ENCODE measurements at places on chromosomes 12 and 14. TPM values are rescaled to one million over a fixed set of nuclear protein-coding genes. Genes with fewer than 3 reads are reported as not detected.

TAS2R14 gene
- total RNA-seq, result 0.54 TPM

ZFYVE26 gene
- total RNA-seq, result 6.8 TPM

PPFIA2 gene
- total RNA-seq, result 6.5 TPM

WNT1 gene
- total RNA-seq, result not detected

PTPRO gene
- 0.18 TPM for total RNA-seq

FBXL14 gene
- total RNA-seq, result 13.3 TPM

NEDD8 gene
- 140 TPM for total RNA-seq

RHOJ gene
- total RNA-seq, result 4.2 TPM

ACVRL1 gene
- total RNA-seq, result 107 TPM

COX6A1 gene
- 440 TPM for total RNA-seq

NXPH4 gene
- 23.3 TPM for total RNA-seq

KCNA5 gene
- not detected for total RNA-seq

MFAP5 gene
- 22.7 TPM for total RNA-seq

IAPP gene
- total RNA-seq, result not detected

PRPH gene
- not detected for total RNA-seq

AKAP5 gene
- total RNA-seq, result 0.36 TPM

RIN3 gene
- 1.1 TPM for total RNA-seq

RTN1 gene
- total RNA-seq, result 0.18 TPM

CLEC4D gene
- total RNA-seq, result not detected

CARMIL3 gene
- not detected for total RNA-seq

TMEM229B gene
- total RNA-seq, result 3.6 TPM

TMTC3 gene
- 18.4 TPM for total RNA-seq

DCN gene
- 2,415 TPM for total RNA-seq

IL22 gene
- total RNA-seq, result not detected

KRT3 gene
- not detected for total RNA-seq

EML1 gene
- 17.5 TPM for total RNA-seq

KCNK10 gene
- not detected for total RNA-seq

SDR9C7 gene
- not detected for total RNA-seq

B3GNT4 gene
- total RNA-seq, result 2.5 TPM
